CD4-positive, alpha-beta T cell treated with Interferon alpha-2 for 1 hour (primary cell): ENCODE measurements at places on chromosomes 11 and 22.

DNA sequence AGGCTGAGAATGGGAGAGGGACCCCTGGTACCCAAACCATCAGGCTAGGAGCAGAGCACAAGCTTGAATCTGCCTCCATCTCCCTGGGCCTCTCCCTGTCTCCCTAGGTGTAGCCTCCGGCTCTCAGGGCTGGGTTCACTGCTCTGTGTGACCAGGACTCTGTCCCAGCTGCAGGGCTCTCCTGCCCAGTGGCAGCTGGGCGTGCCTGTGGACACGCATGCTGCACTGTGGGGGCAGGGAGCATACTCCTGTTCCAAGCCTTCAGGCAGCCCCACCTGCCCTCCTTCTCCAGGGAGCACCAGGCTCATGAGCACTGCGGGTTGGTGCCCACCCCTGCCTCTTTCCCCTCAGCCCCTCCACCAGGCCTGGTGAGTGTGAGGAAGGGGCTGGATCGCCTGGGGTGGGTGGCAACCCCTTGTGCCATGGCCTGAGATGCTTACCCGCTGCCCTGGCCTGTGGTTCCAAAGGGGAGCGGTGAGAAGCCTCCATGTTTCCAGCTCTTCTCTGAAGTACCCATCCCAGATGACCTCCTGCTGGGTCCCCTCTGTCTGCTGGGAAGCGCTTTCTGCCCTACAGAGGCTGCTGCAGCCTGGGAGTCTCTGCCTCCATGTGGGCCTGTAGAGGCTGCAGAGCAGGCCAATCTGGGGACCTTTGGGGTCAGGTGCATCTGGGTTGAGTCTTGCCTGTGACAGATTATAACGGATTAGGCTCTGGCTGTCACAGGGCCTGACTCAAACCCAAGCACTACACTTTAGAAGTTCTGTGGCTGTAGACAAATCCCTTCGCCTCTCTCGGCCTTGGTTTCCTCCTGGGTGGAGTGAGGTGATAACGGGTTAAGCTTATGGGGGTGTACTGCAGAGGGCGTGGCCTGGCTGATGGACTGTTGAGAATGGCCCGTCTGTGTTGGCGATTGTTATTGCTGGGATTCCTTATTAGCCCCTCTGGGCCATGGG lies 43.7 kb downstream of the WNT11 start:
- no peak for DNase-seq

DNA sequence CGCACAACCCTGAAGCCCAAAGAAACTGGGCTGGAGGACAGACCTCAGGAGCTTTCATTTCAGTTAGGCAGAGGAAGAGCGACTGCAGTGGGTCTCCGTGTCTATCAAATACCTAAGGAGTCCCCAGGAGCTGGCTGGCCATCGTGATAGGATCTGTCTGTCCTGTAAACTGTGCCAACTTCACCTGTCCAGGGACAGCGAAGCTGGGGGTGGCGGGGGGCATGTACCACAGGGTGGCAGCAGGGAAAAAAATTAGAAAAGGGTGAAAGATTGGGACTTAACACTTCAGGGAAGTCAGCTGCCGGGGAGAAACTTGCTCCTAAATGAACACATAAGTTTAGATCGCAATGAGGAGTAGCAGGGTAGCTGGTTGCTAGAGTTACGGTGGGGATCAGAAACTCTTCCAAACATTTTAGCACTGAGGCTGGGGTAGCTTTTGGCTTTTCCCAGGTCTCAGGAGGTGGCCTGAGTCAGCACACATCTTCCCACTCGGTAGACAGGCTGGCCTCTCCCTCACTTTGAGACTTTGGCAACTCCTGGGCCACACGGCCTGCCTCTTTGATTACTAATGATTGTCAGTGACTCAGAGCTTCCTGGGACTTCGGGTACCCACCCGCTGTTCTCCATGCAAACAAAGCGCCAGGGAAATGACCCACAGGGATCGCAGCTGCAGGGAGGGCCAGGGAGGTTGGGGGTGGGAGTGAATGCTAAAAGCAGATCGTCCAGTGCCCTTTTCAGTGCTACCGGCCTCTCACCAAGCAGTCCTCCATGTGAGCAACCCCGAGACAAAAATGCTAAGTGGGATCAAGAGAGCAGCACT lies 2.9 kb upstream of the MTFP1 start:
- DNase-seq, result no peak

DNA sequence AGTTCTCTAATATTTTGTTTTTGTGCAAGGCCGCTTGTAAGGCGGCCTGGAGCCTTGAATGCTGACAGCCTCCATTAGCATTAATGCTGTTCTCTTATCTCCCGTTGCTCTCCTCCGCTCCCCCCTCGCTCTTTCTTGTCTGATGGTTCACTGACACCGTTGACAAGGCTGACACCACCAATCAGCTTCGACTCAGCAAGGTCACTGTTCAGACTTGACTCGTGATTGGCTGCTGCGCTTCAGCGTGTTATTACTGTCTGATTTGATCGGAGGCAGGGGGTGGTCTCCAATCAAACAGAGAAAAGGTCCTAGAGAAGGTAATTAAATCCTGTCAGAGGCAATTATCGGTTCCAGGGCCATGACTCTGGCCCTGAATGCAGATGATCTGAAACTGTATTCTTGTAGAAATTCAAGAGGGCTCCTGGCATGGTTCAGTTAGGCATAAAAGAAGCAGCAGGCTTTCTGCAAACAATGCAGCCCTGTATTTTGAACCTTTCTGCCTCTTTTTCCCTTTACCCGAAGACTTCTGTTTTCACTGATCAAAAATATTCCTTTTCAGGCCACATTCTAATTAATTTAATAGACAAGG lies 49.3 kb upstream of the MPPED2 start:
- DNase-seq, result no peak

- no peak for DNase-seq
Measured at GRCh38 chr11:8584511-8584910, 9.5 kb downstream of the STK33 start.

GRCh38 chr11:13051257-13051656 lies 42.1 kb downstream of the RASSF10 start:
- no peak for DNase-seq

- DNase-seq, result no peak
Measured at GRCh38 chr11:80733361-80733760, 1292.5 kb upstream of the TENM4 start.

GRCh38 chr11:36738292-36738861 lies 140.3 kb upstream of the RAG2 start:
- no peak for DNase-seq

DNA sequence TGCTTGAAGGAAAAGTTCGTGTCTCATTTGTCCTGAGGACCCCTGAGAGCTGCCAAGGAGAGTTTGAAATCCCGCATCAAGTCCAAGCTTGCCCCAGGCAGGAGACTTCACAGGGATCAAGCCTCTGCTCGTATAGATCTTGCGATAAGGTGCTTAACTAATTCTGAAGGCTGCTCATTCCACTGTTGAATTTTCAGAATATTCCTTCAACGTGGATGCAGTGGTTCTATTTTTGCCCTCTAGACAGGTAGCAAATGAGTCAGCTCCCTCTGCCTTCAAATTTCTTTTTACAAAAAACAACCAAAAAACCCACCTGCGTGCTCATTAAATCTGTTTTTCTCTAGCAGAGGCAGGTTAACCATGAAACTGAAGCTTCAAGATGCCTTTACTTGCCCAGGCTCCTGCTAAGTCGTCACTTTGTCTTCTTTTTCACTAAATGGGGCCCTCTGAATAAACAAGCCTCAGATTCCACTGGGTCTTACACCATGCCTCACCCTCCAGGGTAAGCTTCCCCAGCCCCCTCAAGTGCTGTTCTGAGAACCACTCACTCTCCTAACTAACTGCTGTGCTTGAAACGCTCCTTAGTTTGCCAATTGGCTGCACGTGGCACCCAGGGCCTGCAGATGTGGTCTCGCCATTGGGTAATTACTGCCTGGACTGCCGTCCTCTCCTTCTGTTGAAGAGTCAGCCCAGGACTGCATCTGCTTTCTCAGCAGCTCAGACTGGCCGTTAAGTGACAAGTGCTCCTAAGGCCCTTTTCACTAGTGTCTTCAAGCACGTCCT lies 105.0 kb downstream of the TRPC6 start:
- DNase-seq, result no peak

DNA sequence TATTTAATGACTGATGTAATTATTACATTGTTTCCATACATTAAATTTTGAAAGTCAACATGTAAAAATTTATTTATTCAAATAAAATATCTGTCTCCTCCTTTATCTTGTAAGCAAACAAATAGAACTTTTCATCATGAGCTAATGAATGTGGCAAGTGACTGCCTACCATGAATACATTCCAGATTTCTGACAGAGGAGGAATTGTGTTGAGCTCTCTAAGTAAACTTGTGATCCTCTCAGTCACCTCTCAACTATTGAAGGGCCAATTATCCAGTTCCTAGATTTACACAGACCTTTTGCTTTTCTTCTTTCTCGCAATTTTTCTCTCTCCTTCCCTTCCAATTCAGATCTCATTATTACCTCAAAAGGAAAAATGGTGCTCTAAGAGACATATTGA lies 21.5 kb downstream of the PRRG4 start:
- no peak for DNase-seq

- DNase-seq, result no peak
Measured at GRCh38 chr22:44205516-44206329, 25.0 kb downstream of the PARVG start.

GRCh38 chr11:77779935-77780334 lies 40.6 kb downstream of the RSF1 start:
- no peak for DNase-seq

- no peak for DNase-seq
Measured at GRCh38 chr11:65060913-65061408, 2.6 kb upstream of the NAALADL1 start.

GRCh38 chr11:19432370-19433061 lies 191.8 kb upstream of the E2F8 start:
- DNase-seq, result no peak

DNA sequence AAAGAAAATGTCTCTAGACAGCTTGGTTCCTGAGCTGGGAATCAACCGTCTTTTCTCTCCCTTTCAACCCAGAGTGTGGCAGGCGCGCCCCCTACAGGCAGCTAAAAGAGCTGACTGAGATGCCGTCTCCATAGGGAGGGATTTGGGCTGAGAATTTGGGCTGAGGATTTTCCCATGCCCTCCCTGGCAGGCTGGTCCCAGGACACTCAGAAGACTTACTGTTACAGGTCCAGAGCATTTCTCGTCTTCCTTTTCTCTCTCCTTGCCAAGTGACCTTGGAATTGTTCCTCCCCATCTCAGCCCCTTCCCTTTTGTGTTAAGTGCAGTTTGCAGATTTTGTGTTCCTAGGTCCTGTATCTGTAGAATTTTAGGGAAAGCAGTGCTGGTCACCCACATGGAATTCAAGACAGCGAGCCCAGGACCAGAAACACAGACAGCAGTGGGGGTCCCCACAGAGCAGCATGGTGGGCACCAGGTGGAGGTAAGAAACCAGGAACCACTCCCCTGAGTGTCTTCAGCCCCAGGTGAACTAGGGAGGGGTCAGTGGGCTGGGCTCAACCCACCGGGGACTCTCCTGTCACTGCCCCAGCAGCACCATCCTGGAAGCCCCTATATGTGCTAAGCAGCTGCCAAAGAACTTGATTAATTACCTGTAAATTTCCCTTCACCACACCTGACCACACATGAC lies 9.9 kb upstream of the IGLL5 start:
- peak; percentile 70 for DNase-seq

DNA sequence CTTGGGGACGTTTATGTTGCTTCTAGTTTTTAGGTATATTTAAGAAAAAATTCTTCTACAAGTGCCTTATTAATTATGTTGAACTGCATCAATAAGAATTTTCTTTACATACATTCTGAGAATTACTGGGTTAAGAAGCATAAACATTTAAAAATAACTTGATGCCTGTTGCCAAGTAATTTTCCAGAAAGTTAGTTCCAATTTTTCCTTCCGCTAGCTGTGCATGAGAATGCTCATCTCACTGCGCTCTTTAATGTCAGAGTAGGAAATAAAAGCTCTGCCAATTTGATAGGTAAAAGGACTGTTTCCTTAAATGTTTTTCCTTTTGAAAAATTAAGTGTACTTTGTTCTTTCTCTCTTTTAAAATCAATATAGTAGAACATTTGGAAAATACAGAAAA lies 113.1 kb upstream of the ZBED5 start:
- DNase-seq, result no peak

DNA sequence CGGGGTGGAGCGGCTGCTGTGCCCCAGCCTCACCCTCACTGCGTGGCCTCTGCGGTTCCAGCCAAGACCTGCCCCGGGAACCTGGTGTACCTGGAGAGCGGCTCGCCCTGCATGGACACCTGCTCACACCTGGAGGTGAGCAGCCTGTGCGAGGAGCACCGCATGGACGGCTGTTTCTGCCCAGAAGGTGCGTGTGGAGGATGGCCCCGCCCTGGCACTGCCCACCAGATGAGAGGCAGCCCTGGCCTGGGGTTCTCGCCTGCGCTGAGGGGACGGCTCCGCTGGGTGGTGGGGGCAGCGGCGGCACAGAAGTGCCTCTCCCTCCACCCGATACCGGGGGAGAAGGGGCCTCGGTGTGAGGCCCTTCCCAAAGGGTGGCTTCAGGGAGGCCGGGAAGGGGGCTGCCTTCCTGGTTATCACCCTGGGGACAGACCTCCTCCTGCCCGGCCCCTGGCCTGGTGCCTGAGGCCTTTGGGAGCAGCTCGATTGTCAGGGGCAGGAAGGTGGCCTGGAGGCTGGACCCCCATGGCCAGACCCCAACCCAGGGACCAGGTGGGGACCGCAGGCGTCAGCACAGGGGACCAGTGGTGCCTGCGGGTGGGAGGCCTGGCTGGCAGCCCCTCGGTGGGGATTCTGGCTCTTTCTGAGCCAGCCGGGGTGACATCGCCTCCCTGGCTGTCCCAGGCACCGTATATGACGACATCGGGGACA lies 7.1 kb downstream of the MUC2 start:
- DNase-seq, result no peak

- DNase-seq, result no peak
Measured at GRCh38 chr22:44736581-44737405, 15.6 kb upstream of the ARHGAP8 start.

DNA sequence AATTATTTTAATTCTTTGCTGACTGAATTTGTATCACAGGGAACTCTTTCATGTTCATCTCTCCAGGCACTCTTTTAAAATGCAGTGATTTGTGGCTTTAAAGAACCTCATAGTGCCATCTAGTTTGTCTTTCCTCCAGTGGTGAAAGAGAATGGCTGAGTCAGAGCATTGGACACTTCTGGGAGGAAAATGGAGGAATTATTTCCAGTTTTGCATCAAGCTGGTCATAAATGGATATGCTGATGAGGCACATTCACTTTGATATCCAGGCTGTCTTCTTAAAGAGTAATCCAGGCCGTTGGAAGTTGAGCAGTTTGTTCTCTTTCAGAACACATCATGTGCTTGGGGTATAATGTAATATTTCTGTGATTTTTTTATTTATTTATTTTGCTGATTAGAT lies 273.7 kb downstream of the DDX10 start:
- DNase-seq, result no peak

DNA sequence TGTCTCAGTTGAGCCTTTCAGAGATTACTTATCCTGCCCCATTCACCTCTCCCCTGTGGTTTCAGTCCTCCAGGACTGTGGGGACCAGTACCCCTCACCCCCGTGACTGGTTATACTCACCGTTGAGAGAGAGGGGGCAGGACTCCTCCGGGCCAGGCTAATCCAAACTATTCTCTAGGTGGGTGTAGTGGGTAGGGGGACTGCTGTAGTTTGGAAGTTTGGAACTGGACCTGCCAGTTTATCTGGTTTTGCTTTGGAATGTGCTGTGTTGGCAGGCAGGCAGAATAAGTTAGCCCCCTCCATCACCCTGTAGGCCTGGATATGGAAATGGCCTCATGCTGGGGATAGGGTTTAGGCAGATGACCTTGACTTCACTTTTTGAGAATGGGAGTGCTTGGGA lies 13.5 kb downstream of the TEAD1 start:
- no peak for DNase-seq
